Cortex of kidney (tissue), 1 donor: ENCODE measurements at places on chromosomes 11 and 22.

GRCh38 chr11:67409781-67410368, 5.6 kb upstream of the CARNS1 start:
- no peak for DNase-seq

GRCh38 chr11:27443227-27443626, 29.4 kb downstream of the LGR4 start:
- DNase-seq: no peak

- no peak for DNase-seq
Measured at GRCh38 chr11:125300791-125301218, 136.3 kb downstream of the PKNOX2 start.

DNA sequence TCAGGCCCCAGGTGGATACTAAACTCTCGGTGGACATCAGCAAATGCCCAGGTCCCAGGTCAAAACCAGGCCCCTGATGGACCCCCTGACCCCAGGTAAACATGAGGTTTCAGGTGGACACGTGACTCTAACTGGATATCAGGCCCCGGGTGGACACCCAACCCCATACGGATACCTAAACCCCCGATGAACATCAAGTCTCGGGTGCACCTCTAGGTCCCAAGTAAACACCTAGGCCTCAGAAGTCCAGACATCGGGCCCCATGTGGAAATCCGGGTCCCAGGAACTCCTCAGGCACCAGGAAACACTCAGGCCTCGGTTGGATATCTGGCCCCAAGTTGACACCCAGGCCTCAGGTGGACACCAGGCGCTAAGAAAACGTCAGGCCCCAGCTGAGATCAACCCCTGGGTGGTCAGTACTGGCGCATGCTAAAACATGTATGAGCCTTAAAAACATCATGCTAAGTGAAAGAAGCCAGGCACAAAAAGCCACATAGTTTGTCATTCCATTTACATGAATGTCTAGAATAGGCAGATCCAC, 54.4 kb upstream of the SEPTIN5 start:
- DNase-seq: no peak

GRCh38 chr11:16177688-16178087, 178.7 kb downstream of the SOX6 start:
- no peak for DNase-seq

DNA sequence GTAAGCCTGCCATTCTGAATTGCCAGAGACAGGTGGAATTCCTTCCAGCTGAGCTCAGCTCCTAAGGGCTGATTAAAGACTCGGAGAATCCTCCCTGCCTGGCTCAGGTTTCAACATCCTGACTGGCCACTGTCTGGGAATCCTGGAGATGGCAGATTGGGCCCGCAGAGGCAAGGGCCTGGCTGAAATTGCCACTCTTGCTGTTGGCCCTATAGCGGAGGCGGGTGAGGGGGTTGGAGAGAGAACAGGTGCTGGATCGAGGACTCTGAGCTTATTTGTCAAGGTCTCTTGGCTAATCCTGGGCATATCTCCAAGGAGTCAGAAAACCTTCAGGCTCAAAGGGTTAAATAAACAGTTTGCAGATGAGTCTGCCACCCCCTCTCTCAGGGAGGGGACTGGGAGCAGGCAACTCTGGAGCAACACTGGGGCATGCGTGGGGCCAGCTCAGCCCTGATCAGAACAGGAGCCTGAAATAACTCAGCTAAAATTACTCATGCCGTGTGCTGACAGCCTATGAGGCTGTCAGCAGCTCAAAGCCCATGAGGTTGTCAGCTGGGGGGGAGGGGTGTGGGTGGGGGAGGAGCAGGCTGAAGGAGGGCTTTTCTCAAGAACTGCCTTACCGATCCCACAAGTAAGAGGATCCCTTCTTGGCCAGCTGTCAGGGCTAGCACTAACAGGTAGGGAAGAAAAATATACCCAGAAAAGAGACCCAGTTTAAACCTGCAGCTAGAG, 14.7 kb upstream of the MFRP start:
- no peak for DNase-seq

GRCh38 chr11:17867341-17867740, 132.8 kb downstream of the KCNC1 start:
- no peak for DNase-seq

DNA sequence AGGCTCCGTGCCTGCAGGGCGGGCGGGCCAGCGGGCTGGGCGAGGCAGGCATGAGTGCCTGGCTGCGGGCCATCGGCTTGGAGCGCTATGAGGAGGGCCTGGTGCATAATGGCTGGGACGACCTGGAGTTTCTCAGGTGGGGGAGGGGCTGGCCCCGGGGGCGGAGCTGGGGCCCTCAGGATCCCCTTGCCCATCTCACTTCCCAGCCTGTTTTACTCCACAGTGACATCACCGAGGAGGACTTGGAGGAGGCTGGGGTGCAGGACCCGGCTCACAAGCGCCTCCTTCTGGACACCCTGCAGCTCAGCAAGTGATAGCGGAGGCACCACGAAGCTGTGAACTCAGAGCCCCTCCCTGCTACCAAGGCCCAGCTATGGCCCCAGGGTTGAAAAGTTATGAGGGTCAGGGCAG, 5.9 kb downstream of the PHOX2A start:
- DNase-seq: no peak

GRCh38 chr11:82763167-82763566, 29.5 kb upstream of the FAM181B start:
- no peak for DNase-seq

DNA sequence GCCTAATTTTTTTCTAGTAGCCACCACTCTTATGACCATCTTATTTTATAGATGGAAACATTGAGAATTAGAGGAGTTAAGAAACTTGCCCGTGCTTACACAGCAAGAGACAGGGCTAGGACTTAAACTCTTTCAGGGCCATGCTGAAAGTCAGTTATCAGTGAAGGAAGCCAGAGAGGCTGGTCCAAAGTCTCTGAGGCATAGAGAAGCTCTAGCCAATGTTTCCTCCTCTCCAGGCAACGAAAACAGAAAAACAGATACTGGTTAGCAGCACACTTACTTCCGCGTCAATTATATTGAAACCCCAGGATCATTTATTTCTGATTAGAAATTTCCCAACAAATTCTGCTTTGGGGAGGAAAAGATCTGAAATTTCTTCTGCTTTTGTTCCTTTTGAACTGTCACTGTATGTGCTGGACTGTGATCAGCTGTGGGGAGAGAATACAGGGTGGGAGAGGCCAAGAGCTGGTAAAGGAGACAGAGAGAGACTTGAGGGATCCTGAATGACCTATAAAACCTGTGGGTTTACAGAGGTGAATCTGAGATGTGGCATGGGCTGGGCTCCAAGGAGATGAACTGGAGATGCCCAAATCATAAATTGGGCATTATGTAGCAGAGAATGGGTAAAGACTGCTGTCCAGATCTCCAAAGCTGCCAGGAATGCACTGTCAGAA, 37.5 kb upstream of the CAPRIN1 start:
- no peak for DNase-seq

DNA sequence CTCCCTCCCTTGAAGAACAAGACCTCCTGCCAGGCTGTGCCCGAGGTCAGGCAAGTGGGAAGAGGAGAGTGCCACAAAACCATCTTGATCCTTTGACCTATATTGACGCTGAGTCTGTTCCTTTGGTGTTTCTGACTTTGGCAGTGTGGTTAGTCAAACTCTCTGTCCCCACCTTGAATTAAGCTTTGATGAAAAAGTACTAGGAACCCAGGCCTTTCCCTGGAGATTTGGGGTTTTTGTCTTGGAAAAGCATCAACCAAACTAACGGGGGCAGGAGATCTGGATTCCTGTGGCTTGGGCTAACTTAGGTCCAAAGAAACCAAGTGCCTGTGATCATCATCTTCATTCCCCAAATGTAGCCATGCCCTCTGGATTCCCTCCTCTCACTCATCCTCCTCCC, 40.4 kb downstream of the ARFGAP2 start:
- no peak for DNase-seq

GRCh38 chr11:36699271-36699670, 101.2 kb upstream of the RAG2 start:
- DNase-seq: no peak

DNA sequence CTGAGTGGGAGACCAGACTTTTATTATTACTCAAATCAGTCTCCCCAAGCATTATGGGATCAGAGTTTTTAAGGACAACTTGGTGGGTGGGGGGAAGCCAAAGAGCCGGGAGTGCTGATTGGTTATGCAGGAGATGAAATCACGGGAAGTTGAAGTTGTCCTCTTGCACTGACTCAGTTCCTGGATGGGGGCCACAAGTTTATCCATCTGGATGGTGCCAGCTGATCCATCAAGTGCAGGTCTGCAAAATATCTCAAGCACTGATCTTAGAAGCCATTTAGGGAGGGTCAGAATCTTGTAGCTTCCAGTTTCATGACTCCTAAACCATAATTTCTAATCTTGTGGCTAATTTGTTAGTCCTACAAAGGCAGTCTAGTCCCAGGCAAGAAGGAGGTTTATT, 53.5 kb upstream of the LMO1 start:
- DNase-seq: no peak

DNA sequence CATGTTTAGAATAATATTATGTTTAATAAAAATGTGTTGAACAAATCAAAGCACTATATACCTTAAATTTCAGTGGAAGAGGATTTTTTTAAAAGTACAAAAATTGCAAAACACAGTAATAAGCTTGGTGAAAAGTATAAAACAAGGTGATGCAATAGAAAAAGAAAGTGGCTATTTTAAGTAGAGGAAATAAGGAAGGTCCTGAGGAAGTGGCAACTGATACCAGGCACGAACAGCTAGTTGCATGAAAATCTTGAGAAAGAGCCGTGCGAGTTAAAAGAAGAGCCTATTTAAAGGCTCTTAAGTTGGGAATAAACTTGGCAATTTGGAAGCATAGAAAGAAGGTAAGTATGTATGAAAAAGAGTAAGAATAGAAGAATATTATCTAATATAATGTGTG, 1679.3 kb downstream of the LRRC4C start:
- DNase-seq: no peak

DNA sequence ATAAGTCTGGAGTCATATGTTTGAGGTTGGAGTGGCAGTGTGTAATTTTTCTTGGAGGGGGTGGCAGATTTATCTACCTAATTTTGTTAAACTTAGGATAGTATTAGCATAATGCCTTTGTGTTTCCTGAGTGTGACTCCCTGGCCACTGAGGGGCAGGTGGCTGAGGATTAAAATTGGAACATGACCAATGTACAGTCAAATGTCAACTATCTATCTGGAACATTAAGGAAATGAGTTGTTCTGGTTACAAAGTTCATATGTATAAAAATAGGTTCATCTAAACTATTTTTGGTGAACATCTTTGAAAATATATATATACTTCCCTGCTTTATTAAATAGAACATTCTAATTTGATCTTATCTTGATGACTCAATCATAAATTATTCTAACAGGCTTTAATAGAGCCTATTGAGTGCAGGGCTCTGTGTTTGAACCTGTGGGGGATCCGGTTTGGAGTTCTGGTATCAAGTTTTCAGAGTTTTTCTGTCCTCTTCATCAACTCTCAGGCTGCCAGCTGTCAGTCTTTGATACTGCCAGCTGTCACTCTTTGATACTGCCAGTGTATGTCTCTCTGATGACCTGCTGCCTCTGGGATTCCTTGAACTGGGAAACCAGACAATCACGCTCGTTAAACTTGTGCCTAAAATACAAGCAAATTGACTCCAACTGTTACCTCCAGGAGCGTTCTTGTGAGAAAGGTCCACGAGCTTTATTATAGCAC, 309.6 kb downstream of the METTL15 start:
- no peak for DNase-seq

DNA sequence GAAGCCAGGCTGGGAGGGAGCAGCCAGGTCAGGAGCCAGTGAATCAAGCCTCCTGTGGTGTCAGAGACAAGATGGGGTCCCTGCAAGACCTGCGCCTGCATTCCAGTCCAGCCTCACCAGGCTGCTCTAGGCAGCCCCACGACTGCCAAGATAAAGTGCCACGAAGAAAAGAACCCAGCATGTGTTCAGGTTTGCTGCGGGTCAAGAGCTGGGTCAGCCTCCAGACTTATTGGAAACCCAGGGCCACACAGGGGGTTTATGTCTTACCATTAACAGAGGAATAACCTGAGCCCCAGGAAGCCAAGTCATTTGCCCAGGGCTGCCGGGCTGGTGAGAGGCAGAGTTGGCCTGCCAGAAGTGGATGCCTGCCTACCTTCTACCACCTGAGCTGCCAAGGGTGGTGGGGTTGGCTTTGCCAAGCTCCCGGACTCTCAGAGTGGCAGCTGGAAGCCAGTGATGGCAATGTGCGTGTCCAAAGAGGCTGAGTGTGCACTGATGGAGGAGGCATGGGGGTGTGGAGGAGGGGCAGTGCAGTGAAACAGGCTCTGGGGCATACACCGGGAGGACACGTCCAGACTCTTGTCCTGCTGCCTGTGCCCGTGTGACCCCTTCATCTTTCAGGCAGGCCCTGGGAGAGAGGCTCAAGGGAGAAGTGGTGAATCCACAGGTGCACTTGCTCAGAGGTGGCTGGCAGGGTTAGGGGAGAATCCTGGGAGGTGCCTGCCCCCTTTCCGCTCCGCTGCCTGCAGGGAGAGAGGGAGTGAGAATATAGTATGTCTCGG, 1.7 kb downstream of the RASD2 start:
- no peak for DNase-seq

DNA sequence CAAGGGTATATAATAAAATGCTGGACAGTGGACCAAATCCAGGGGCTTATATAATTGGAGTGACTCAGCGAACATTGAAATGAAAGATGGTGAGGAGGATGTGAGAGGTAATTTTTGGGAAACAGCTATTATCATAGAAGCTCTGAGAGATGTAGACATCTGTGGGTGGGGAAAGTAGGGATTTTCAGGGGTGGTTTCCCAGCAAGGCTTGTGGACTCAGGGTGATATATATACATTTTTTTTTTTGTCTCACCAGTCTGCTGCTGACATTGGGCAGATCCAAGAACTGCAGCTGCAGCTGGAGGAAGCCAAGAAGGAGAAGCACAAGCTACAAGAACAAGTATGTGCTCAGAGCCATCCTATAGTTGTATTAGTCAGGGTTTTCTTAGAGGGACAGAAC, 208.1 kb downstream of the MYO18B start:
- DNase-seq: no peak

DNA sequence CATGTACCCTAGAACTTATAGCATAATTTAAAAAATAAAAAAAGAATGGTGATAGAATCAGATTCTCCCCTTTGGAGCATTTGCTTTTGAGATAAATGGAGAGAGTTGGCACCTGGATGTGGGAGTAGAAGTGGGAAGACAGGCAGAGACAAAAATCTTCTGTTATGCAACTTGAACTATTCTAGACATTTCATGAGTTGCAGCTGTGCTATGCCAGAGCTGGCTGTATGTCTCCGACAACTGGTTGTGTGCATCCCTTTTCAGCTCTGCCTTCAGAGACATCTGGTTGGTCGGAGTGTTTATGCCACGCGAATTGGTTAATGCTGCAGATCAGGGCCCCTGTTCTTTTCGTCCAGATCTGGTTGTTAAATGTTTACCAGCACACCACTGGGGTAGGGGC, 161.3 kb downstream of the JRKL start:
- DNase-seq: no peak

- DNase-seq: no peak
Measured at GRCh38 chr11:26287067-26287518, 44.8 kb upstream of the ANO3 start.

GRCh38 chr11:46376258-46377050, 5.0 kb upstream of the MDK start:
- DNase-seq: no peak
